CD8-positive, alpha-beta memory T cell (primary cell): ENCODE measurements at places on chromosomes 11 and 22. TPM values are rescaled to one million over a fixed set of nuclear protein-coding genes. Genes with fewer than 3 reads are reported as not detected.

The PGA5 gene
- polyA plus RNA-seq, result not detected

The SYT12 gene
- polyA plus RNA-seq, result not detected

DNA sequence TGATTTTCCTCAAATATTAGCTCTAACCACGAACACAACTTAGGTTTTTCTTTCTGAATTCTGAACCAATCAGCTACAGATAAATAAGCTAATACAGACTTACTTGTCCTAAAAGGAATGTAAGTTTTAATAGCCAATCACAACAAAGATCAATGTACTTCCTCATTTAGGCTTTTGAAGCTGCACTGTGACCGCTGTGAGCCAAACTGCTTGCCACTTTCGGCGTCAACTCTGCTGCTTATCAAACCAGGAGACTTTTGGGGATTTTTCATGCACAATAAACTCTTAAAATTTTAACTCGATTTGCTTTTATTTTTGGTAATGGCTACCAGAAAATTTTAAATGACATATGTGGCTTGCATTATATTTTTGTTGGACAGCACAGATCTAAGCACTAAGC, 92.5 kb downstream of the TMPRSS5 start:
- DNase-seq, result no peak

The ADAMTS15 gene
- not detected for polyA plus RNA-seq

The DRAP1 gene
- 115 TPM for polyA plus RNA-seq

The MS4A12 gene
- polyA plus RNA-seq, result not detected

The VPS37C gene
- polyA plus RNA-seq, result 1.3 TPM
